Left renal pelvis (tissue), 4 donors: ENCODE measurements at places on chromosomes 3 and 15. TPM values are rescaled to one million over a fixed set of nuclear protein-coding genes. Genes with fewer than 3 reads are reported as not detected.

- DNase-seq = no peak
Measured at GRCh38 chr15:98713585-98714001, 65.3 kb downstream of the IGF1R start.

- no peak for DNase-seq
Measured at GRCh38 chr15:83087576-83087975, 19.9 kb upstream of the TM6SF1 start.

The CFAP100 gene
- polyA plus RNA-seq = 2.1 TPM

The TASOR gene
- polyA plus RNA-seq = 77.9 TPM

The LRRC34 gene
- 14.3 TPM for polyA plus RNA-seq
